ENCODE measurements at places on chromosomes 6 and 20.
A peak's percentile ranks its signal among the peaks of the same experiment; 100 is the strongest.

- no peak for DNase-seq
Observed at GRCh38 chr6:24431045-24431451, 28.3 kb downstream of the MRS2 start.

- DNase-seq = no peak
Observed at GRCh38 chr20:15925376-15925775, 647.9 kb downstream of the KIF16B start.

DNA sequence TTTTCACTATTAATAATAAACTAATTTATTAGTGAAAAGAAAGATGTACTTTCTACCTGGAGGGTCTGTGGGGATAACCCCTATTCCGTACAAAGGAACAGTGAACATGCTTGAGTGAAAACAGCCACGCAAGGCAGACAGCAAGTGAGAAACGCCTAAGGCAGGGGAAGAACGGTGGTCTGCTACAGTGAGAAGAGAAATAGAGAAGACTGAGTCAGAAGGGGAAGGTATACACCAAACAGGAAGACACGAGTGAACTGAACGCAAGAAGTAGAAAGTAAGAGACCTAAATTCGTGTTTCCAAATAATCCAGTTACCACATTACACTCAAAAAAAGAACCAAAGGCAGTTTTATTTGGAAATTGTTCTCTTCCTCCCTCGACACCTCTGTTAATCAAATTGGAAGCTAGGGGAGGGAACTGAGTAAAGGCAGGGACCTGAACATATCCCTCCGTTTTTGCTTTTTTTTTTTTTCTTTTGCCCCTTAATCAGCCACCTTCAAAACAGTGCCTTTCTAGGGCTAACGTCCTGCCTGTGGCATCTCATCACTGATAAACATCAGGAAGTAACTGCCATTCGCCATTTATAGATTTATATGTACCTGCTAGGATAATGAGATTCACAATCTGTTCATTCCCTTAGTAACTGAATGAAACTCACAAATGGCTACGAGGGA, 48.9 kb downstream of the ATXN1 start:
- DNase-seq = no peak

- DNase-seq = peak; percentile 29
Observed at GRCh38 chr20:51062065-51062464, 39.2 kb upstream of the KCNG1 start.

- DNase-seq = peak; percentile 76
Observed at GRCh38 chr20:31822421-31823330, 3.5 kb downstream of the MYLK2 start.

- no peak for DNase-seq
Observed at GRCh38 chr6:160167604-160168399, 46.2 kb downstream of the SLC22A1 start.

- DNase-seq = no peak
Observed at GRCh38 chr6:132648356-132648755, 10.6 kb downstream of the TAAR1 start.

DNA sequence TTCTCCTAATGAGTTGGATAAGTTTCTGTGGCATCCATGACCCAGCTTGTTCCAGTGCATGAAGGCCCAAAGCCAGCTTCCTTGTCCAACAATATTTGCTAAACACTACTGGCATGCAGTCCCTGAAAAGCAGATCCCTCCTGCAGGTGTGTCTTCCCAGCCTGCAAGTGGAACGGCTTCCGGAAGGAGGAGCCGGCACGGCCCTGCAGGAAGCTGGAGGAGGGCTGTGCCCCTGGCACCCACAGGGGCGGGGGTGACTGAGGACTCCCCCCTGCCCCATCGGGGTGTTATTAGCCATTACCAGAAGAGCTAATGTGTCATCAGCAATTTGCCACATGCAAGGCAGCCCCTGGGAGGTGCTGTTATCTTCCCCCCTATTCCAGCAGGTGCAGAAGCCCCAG, 27.4 kb downstream of the NPEPL1 start:
- DNase-seq = no peak

GRCh38 chr6:94680669-94681212, 896.6 kb upstream of the MANEA start:
- DNase-seq = no peak

DNA sequence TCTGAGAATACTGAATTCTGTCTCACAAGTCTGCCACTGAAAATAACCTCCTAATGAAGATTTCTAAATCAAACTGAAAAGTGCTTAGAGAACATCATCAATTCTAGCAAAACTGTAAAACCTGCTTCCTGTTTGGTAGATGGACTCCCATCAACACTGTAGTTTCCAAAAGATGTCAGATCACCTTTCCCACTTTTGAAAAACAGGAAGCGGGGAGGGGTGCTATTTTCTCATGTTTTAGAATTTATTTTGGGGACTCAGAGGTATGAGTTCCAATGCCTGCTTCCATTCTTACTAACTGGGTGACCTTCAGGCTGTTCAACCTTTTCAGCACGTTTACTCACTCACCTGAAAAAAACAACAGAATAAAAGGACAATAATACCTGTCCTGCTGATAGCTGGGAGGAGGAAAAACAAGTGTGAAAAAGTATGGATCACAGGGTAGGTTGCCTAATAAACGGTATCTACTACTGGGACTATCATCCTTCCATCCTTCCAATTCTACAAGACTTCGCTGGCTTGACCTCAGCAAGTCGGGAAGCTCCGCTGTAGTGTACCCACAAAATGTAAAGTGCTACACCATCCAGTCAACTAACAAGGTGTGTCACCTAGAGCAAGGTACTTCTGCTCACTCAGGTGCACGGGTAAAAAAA, 1.1 kb downstream of the ATP5F1E start:
- DNase-seq = no peak

- no peak for DNase-seq
Observed at GRCh38 chr20:37920270-37920669, 17.3 kb downstream of the VSTM2L start.

GRCh38 chr6:121482004-121482693, 46.7 kb downstream of the GJA1 start:
- DNase-seq = no peak

DNA sequence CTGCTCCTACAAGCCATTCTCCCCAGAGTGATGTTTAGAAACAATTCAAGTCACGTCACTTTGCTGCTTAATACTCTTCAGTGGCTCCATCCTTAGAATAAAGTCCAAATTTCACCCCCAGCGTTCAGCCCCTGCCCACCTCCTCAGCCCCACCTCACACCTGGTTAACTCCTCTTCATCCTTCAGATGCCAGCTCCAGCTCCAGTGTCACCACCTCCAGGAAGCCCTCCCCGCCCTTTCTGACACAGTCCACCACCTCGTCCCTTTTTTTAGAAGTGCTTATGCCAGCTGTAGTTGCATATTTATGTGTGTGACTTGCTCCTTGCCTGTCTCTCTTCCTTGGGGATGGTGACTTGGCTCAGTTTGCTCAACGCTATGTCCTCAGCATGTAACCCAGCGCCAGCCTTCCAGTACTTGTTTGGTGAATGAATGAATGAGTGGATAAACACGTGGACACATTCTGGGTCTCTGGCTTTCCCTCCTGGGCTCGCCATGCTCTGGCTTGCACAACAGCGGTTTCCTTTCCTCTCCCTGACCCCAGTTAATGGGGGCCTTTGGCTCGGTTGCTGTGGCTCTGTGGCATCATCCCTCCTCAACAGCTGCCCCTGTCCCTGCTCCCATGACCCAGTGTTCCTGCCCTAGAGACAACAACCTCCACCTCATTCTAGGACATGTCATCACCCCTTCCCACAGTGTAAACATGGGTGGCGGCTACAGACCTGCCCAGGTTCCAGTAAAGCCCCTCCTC, 3.7 kb upstream of the IP6K3 start:
- no peak for DNase-seq

- no peak for DNase-seq
Observed at GRCh38 chr6:36954262-36954931, at the start of gene PI16. TSS of gene PI16 (plus strand) at chr6:36954738. CDS start at chr6:36954761, 23 bp downstream.

- DNase-seq = no peak
Observed at GRCh38 chr20:43583133-43583864, 7.4 kb upstream of the IFT52 start.

DNA sequence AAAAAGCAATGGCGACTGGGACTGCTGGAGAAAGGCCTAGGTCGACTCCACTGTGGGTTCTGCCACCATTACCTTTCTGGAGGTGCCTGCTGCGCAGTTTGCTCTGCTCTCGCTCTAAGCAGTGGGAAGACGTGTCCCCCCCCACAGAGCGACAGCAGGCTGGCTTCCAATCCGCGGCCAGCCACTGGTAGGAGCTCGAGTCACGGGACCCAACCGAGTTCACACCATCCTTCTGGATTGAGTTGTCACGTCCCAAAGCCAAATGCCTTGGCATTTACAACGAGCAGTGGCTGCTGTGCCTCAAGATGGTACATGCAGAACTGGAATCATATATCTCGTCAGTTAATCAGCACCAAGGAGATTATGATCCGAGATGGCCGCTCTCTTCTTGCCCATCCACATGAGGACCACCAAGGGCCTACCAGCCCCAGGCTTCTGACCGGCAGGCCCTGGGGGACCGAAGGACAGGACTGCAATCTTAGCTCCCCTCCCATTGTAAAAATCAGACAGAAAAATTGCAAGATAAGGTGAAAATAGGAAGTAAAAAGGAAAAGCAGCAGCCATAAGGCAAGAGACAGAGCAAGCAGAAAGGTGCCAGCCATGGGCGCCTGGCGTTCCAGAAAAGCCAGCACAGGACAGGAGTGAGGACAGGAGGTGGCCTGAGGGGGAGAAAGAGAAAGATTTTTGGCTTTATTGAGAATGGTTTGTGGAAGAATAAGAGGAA, 74.4 kb downstream of the TRAM2 start:
- no peak for DNase-seq

- no peak for DNase-seq
Observed at GRCh38 chr20:58008413-58008812, 220.0 kb downstream of the ANKRD60 start.

DNA sequence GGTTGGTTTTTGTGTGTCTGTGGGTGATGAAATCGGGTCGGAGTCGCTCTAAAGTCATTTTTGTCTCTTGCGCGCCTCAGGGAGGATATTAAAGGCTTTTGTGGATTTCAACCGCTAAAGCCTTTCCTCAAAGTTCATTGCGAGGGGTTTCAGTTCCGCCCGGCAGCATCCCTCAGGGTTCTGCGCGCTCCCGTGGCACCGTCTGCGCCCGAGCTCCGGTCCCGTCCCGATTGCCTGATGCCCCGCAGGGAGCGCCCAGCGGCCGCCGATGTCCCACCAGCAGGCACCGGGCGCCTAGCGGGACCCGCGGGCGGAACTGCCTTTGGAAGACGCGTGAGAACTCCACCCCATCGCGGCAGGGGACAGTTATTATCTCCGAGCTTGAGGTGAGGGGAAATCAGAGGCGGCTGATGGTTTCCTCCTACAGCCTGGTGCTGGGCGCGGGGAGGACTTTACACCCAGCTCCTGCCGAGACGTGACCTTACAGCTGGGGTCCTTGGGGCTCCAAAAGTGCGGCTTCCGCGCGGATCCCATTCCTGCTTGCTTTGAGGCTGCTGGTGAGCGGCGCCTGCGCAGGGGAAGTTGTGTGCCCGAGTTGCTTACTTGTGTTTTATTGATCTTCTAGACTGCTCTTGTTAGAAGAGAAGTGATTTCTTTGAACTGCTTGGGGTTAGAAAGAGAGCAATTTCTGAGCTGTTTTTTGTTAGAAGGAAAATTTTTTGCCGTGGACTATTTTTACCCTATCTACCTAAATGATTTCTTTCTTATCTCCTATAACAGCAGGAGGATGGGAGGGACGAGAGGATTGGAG, 27.1 kb downstream of the ULBP1 start:
- no peak for DNase-seq

- no peak for DNase-seq
Observed at GRCh38 chr20:63042448-63043071, 35.8 kb upstream of the BHLHE23 start.

DNA sequence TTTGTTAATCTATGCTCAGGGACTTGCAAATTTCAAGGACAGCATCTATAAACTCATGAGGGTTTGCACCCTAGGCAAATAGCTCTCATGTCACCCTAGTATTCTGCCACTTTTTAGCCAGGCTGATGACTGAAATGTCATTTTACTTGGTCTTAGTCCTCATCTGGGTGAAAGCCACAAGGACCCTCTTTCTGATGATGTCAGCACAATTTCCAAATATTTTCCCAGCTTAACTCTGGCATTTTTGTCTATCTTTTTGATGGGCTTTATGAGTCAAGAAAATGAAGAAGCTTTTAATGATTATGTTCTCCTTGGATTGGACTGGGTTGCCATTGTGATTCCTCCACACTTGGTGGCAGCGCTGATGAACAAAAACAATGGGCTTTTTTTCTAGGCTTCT, 420.1 kb upstream of the BTBD3 start:
- no peak for DNase-seq

DNA sequence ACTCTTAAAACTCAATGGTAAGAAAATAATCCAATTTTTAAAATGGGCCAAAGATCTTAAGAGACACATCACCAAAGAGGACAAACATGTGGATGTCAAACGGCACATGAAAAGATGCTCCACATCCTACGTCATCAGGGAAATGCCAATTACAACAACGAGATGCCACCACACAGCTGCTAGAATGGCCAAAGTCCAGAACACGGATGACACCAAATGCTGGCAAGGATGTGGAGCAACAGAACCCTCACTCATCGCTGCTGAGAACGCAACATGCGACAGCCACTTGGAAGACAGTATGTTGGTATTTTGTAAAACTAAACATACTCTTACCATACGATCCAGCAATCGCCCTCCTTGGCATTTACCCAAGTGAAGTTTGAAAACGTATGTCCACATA, 132.8 kb upstream of the CDH4 start:
- no peak for DNase-seq

DNA sequence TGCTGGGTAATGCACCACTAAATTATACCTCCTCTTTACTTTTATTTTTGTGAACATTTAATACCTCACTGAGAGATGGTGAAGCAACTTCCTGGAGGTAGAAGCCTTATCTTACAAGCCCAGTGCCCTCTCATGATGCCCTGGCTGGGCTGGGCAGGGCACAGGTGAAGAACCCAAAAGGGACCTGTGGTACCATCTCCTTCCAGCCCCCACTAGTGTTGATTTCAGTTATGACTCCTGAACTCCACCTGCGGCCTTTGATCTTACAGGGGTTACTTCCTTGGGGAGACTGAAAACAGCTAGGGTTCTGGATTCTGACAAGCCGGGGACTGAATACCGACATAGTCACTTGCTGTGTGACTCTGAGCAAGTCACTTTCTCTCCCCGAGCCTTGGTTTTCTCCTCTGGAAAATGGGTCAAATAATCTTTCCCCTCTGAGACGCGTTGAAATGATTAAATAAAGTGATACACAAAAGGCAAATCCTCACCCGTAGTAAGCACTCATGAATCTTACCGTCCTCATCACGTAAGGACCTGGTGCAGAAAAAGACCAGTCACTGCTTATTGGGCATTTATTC, 1.2 kb downstream of the SLC13A3 start:
- DNase-seq = no peak

GRCh38 chr20:41063442-41063841, 34.8 kb downstream of the TOP1 start:
- DNase-seq = no peak

DNA sequence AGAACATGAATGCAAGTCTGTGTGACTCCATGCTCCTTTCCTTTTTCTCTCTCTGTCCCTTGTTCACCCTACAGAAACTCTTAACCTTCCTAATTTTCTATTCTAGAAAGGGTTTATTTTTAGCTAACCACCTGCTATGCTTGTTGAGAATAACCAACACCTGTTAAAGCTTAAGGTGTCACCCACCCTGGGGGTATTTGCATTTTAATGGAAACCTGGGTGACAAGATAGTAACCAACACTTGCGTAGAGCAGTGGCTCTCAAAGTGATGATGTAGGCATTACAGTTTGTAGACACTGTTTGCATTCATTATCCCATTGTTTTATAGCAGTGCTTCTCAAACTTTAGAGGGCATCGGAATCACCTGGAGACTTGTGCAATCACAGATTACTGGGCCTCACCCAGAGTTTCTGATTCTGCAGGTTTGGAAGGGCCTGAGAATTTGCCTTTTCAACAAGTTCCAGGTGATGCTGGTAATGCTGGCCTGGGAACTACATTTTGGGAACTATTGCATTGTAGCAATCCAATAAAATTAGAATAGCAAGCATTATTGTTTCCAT, 114.4 kb upstream of the ARMC2 start:
- no peak for DNase-seq

All from stimulated activated CD4-positive, alpha-beta T cell treated with anti-CD3 and anti-CD28 coated beads, Interleukin-12 subunit alpha, Interleukin-12 subunit beta, amount 100 ng/mL, for 4 hours (primary cell).